ENCODE measurements at places on chromosomes 7 and 10. TPM values are rescaled to one million over a fixed set of nuclear protein-coding genes. Genes with fewer than 3 reads are reported as not detected.

The ARHGEF5 gene
- 109 TPM for total RNA-seq

The KMT2E gene
- total RNA-seq: 93.9 TPM

The PRTFDC1 gene
- 0.76 TPM for total RNA-seq

The AFAP1L2 gene
- 15.4 TPM for total RNA-seq

The ZKSCAN1 gene
- 78.2 TPM for total RNA-seq

The PRSS2 gene
- total RNA-seq: not detected

The CSTF2T gene
- 15.5 TPM for total RNA-seq

Measured in suprapubic skin (tissue), 4 donors.